ENCODE measurements at places on chromosomes 3 and 15.

DNA sequence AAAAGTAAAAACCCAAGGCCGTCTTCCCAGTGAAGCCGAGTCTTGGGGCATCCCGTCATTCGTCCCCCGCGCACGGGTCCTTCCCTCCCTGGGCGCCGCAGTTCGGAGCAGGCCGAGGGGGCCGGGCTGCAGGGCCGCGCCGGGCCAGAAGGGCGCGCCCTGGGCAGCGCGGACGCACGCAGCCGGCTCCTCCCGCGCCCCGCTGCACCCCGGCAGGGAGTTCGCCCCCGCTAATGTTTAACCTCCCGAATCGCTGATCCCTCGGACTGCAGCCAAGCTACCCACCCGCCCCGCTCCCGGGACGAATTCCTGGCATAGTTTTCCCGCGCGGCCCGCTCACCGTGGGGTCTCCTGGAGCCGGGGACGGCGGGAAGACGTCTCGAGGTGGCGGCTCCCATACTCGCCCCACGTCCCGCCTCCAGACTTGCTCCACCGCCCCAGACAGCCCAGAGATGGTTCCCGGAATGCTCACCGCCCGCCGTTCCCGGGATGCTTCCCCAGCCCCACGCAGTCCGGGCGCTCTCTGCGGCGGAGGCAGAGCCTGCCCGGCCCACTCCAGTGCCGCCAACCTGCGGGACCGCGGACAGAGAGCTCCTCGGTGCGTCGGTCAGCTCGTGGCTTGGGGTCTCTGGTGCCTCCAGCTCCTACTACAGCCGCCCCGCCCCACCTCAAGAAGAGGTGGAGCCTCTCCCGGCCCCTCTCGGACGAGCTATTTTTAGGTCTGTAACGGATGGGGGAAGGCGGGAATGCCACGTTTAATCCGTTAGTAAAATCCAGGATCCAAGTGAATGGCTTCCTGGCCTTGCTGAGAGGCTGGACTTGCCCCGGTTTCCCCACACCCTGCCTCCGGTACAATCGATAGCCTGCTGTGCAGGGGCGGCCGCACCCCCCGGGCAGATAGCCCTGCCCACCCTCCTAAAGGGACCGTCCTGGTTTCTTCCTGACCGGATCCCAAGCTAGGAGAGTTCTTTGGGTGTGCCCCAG lies at the start of gene DZIP1L:
Gene DZIP1L (minus strand): TSS at position 621 of the 984 bp plus-strand sequence. CDS start 11,637 bp downstream, outside the sequence.
- DNase-seq: peak; percentile 73

- no peak for DNase-seq
These were observed 21.2 kb downstream of the TM4SF4 start for GRCh38 chr3:149495581-149496125.

DNA sequence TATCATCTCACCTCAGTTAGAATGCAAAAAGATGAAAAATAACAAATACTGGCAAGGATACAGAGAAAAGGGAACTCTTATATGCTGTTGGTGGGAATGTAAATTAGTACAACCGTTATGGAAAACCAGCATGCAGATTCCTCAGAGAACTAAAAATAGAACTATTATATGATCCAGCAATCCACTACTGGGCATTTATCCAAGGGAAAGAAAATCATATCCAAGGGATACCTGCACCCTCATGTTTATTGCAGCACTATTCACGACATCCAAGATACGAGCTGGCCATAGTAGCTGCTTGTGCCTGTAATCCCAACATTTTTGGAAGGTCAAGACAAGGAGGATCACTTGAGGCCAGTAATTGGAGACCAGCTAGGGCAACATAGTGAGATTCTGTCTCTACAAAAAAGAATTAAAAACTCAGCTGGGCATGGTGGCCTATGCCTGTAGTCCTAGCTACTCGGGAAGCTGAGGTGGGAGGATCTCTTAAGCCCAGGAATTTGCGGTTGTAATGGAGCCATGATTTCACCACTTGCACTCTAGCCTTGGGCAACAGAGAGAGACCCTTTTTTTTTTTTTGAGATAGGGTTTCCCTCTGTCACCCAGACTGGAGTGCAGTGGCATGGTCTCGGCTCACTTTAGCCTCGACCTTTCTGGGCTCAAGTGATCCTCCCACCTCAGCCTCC lies 26.6 kb downstream of the USP50 start:
- no peak for DNase-seq

DNA sequence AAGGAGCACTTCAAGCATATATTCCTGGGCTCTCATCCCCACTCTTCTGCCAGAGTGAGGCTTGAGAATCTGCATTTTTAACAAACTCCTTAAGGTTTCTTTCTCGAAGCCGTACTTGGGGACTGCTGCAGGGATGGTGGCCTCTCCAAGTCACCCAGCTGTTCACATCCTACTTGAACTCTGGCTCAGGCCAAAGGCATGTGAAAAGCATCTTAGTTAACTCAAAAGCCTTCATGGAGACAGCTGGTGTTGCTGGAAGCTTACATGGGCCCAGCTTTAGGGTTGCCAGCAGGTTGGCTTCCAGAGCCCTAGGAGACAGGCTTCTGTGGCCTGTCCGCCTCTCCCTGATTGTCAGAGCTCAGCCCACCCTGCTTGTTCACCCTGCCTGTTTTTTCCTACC lies 139.2 kb downstream of the THSD4 start:
- no peak for DNase-seq

DNA sequence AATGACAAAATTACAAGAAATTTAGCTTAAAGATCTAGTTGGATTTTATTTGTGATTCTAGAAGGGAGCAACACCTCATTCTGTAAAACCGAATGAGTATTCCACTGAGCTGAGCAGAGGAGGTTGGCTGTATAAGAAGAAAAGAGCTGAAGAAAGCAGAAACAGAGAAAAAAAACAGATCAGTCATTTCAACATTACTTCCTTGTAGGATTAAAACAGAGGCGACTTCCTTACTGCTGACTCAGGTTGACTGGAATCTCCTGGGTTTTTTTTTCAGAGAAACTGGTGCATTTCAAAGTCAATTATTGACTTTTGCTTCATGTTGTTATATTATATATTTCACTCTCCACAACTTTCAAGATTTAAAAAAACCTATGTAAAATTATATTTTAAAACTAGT lies 368.1 kb upstream of the UBE2E2 start:
- DNase-seq: no peak

GRCh38 chr3:185207931-185208746 lies 45.7 kb downstream of the EHHADH start:
- no peak for DNase-seq

DNA sequence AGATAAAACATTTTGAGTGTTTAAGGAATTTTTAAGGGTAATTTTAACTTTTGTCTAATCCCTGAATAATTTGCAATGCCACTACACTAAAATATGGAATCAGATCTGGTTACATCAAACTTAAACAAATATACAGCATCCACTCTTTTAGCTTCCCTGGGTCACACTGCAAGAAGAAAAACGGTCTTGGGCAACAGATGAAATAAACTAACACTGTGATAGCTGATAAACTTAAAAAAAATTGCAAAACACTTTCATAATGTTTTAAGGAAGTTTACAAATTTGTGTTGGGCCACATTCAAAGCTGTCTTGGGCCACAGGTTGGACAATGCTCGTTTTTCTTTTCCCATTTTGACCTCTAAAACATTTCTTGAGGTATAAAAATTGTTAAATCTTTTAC lies 34.3 kb downstream of the CCDC66 start:
- DNase-seq: no peak

DNA sequence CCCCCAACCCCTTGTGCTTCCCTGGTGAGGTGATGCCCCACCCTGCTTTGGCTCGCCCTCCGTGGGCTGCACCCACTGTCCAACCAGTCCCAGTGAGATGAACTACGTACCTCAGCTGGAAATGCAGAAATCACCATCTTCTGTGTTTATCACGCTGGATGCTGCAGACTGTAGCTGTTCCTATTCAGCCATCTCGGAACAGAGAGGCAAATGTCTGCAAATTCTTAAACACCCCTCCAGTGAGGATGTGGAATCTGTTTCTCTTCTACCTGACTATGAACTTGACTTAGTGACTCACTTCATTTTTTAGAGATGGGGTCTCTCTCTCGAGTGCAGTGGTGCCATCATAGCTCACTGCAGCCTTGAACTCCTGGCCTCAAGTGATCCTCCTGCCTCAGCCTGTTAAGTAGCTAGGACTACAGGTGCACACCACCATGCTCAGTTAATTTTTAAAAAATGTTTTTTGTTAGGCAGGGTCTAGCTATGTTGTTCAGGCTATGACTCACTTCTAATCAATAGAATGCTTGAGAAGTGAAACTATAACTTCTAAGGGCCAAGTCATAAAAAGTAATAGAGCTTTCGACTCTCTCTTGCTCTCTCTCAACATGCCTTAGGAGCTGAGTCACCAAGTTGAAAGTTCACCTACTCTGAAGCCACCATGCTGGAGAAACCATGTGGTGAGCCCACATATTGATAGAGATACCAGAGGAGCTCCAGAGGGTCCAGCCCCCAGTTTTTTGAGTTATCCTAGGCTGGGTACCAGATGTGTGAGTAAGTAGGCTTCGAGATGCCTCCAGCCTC lies 11.5 kb upstream of the PARP14 start:
- DNase-seq: no peak

GRCh38 chr15:79903626-79904025 lies 6.8 kb upstream of the MTHFS start:
- no peak for DNase-seq

- DNase-seq: peak; percentile 44
These were observed 464 bp downstream of the GABRG3 start for GRCh38 chr15:26971271-26972018.

DNA sequence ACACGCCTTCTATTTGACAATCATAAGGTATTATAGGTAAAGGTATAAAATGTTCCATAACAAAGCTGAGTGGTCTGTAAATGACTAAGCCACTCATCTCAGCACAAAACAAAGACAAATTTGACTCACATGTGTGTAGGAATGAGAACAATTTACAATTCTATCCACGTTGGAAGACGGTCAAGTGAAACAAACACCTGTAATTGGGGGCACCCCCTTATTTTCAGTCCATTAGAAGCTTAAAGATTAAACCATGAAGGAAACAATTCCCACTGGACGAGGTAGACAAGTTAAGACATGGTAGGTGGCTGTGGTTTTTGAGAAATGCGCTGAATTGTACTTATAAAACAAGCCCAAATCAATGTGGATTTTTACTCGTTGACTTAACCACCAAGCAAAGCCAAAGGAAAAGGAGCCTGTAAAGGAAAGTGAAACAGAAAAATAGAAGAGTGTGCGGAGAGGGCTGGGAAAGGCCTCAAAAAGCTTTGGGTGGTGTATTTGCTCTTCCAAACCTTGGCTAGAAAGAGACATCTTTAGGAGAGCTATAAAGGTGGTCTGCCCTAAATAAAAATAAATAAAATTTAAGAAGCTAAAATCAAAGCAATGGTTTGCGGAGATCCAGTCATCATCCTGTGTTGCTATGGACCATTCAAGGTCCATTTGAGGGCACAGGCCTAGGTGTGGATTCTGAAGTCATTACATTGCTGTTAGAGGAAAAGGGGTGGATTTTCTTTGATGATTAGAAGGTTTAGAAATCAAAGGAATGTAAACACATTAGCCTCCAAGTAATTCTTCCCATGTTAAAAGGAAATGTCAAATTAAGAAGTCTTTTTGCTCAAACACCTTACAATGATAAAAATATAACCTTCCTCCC lies 135.0 kb downstream of the TFG start:
- DNase-seq: no peak

GRCh38 chr3:122754929-122755328 lies 38.7 kb downstream of the HSPBAP1 start:
- no peak for DNase-seq

GRCh38 chr15:72778796-72779195 lies 4.8 kb downstream of the ADPGK start:
- no peak for DNase-seq

DNA sequence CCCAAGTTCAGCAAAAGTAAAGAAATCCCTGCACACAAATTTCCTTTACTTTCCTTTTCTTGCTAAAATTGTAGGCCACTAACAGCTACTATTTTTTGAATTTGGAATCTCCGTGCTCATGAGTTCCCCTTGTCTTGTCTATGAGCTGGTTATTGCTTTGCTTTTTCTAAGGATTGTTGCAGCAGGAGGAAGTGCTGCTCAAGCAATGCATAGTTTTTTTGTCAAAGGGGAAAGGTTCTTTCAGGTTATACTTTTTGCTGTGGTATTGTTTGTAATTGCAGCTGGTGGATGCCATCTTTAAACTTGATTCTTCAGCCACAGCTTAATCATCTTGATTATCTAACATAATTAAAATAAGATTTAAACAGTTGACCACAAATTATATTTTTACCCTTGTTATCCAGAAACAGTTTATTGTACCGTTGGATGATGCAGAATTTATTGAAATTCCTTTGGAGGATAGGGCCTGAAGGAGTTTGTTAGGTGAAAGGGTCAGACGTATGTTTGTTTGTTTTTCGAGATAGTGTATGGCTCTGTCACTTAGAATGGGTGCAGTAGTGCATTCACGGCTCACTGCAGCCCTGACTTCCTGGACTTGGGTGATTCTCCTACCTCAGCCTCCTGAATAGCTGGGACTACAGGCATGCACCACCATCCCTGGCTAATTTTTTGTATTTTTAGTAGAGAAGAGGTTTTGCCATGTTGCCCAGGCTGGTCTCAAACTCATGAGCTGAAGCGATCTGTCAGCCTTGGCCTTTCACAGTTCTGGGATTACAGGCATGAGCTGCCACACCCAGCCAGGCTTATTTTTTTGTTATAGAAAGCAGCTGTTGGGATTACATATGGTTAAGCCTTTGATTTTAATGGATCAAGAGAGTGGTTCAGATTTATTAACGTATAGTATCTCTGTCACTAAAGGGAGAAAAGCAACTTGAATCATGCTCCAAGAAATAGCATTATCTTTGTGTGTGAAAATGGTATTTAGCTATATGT lies 11.7 kb downstream of the MGA start:
- DNase-seq: no peak

DNA sequence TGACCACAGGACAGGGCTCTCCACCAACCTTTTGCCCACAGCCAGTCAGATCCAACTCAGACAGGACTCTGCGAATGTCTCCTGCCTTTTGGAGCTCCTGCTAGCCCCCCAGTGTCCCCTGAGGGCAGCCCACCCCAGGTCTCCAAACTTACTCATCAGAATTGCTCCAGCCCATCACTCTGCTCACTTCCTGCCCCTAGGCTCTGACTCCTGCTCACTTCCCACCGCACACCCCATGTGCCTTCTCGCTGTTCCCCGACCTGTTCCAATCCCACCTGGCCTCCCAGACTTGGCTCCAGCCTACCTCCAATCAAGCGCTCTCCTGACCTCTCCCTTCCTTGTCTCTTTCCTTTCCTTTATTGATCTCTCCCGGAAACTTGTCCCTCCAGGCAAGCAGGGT lies 5.9 kb upstream of the STRA6 start:
- DNase-seq: no peak

Data from glutamatergic neuron (in vitro differentiated cells).